Left kidney (tissue), 8 donors: ENCODE measurements at places on chromosomes 12 and 14.
A peak's percentile ranks its signal among the peaks of the same experiment; 100 is the strongest.

GRCh38 chr12:11549119-11549518 lies 100.4 kb upstream of the ETV6 start:
- no peak for DNase-seq

DNA sequence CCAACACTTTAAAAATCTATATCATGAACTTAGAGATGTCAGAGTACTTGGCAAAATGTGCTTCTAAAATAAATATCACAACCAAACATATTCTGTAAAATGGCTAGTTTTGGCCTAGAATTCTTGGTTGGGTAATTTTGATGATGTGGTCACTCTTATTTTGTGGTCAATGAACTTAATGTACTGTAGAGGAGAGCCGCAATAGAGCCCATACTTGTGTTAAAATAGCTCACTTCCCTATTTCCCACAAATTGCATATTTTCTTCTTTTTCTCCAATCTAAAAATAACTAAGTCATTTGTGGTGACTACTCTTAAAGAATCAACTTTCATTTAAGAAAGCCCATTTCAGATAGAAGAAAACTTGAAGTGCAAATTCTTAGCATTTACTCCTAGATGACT lies 619.4 kb downstream of the CCER1 start:
- DNase-seq, result no peak

- no peak for DNase-seq
These were observed 15.4 kb upstream of the KRT5 start for GRCh38 chr12:52535574-52535973.

- no peak for DNase-seq
These were observed 15.3 kb downstream of the TNFAIP2 start for GRCh38 chr14:103138301-103139131.

DNA sequence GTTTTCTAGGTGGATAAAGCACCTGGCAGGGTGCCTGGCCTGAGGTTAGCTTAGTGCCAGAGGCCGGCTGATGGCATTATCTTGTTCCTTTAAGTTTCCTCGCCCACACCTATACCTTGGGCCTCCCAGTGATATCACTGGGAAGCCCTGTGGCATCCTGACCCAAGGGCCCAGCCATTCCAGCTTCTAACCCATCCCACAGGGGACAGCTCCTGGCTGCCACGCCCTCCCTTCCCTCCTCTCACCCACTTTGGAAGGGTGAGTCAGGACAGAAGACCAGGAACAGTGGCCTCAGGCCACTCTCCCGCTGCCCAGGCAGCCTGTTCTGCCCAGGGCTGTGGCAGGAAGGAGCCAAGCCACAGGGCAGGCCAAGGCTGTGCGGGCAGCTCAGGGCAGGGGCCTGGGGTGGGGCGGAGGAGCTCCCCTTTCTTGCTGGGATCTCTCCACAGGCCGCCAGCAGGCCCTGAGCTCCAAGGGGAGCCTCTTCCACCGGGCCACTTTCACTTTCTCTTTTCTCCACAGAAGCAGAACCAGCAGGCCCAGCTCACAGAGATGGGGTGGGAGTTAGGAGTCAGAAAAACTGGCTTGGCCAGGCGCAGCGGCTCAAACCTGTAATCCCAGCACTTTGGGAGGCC lies 75.1 kb downstream of the IRF2BPL start:
- no peak for DNase-seq

DNA sequence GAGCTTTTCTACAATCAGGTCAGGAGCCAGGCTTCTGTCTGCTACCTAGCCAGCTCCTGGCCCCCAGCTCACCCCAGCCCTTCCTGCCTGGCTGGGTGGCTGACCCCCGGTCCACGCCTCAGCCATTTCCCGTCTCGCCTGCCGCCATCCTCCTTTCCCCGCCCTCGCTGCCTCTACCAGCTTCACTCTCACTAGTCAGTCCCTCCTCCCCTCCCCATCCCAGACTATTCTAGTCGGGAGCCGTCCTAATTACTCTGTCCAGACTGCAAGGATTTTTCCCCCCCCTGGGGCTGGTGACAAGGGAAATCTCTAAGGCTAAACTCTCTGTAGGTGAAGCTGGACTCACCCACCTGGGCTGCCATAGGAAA lies 825 bp downstream of the DHH start:
- no peak for DNase-seq

GRCh38 chr12:108750526-108750925 lies 19.2 kb upstream of the CORO1C start:
- peak; percentile 62 for DNase-seq

GRCh38 chr12:68850390-68850789 lies 42.4 kb downstream of the MDM2 start:
- no peak for DNase-seq

DNA sequence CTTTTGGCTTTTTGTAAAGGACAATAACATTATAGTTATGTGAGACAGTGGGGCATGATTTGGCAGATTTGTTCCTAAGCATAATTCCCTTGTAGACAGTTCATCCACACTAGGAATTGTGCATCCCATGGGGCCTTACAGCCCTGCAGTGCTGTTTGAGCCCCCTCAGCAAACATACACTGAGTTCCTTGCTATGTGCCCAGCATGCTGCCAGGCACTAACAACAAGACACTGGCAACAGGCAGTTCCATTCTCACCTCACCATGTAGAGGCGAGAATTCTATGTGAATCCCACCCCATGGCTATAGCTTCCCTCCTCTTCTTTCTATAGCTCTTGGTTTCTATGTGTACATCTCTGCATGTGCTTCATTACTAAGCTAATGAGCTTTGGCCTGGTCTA lies 1.9 kb downstream of the THTPA start:
- DNase-seq, result no peak
